ENCODE measurements at places on chromosomes 4 and X. TPM values are rescaled to one million over a fixed set of nuclear protein-coding genes. Genes with fewer than 3 reads are reported as not detected.
A peak's percentile ranks its signal among the peaks of the same experiment; 100 is the strongest.

GRCh38 chr4:47914926-47915237, 499 bp upstream of the NFXL1 start:
- H3K27ac ChIP-seq: peak overlapping the region; percentile 80
- no peaks in the 10 kb centered on the region for H3K27me3 ChIP-seq
- DNase-seq: no peak
- H3K36me3 ChIP-seq: no peaks in the 10 kb centered on the region
- H3K4me1 ChIP-seq: peaks cover 6% of the 10 kb centered on the region
- peak overlapping the region; percentile 76 for H3K4me3 ChIP-seq

DNA sequence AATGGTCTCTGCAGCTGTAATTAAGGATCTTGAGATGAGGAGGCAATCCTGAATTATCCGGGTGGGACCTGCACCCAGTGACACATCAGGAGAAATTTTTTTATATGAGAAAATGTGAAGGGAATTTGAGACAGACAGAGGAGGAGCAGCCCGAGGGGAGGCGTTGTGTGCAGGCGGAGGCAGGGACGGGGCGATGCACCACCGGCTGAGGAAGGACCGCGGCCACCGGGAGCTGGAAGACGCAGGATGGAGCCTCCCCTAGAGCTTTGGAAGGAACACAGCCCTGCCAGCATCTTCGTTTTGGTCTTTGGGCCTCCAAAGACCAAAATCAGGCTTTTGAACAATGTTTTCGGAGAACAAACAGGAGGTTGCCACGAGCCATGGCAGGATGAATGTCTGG, 85.0 kb upstream of the ADRA2C start:
- H3K4me1 ChIP-seq: no peaks in the 10 kb centered on the region
- H3K27me3 ChIP-seq: no peaks in the 10 kb centered on the region
- no peak for DNase-seq
- no peak overlapping the region for H3K4me3 ChIP-seq
- H3K36me3 ChIP-seq: no peaks in the 10 kb centered on the region
- no peak overlapping the region for H3K27ac ChIP-seq

GRCh38 chr4:48112017-48112667, 21.9 kb downstream of the TXK start:
- H3K36me3 ChIP-seq: no peaks in the 10 kb centered on the region
- H3K27ac ChIP-seq: no peak overlapping the region
- no peak overlapping the region for H3K4me3 ChIP-seq
- H3K4me1 ChIP-seq: no peaks in the 10 kb centered on the region
- no peaks in the 10 kb centered on the region for H3K27me3 ChIP-seq

DNA sequence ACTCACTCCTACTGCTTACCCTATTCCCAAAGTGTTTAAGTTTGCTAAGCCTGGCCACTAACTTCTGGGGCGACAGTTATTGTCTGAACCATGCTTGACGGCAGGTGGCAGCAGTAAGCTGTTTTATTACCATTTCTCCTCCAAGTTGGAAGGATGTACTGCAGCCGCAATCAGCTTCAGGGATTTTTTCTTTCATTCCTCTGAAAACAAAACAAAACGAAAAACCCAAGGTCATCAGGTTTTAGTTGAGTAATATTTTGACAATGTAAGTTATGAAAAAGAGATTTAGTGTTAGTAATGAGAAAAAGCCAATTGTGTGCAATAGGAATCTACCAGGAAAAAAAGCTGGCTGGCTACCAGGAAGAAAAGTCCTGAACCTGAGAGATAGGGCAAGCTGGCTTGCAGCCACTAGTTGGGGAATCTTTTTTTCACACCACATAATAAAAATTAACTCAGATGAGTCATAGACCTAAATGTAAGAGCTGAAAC, 13.2 kb upstream of the RAB9B start:
- DNase-seq: peak; percentile 83
- H3K4me3 ChIP-seq: no peak overlapping the region
- no peaks in the 10 kb centered on the region for H3K4me1 ChIP-seq
- H3K27me3 ChIP-seq: peaks cover 1% of the 10 kb centered on the region
- no peaks in the 10 kb centered on the region for H3K36me3 ChIP-seq

DNA sequence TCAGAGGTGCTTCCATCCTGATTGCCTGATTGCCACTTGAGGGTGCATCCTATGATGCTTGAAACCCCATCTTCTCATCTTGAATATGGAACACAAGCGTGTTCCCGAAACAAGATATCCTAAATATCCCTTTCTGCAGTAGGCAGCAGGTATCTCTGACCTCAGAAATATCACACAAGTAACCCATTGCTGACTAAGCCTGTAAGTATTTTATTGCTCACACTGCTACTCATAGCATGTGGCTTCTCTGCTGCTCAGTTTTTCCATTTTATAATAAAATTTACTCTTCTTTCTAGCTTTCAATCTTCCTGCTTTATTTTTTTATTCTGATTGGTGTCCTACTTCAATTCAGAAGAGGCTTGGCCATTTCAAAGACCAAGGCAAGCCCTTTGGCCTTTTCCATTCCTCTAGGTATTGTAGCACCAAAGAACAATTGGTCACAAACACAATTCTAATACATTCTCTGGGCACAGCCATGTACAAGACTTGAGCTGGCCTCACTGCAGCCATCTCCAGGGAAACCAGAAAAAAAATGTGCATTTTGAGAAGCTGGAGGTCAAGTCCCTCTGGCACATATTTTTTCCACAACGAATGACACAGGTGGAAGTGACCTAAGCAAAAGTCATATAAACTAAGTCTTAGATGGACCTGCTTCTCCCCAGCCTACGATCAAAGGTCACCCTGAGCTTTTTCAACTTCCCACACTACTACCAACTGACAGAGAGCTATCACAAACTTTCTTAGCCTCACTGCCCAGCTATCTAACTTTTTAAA, 107.0 kb downstream of the OR13H1 start:
- DNase-seq: no peak
- H3K27ac ChIP-seq: no peak overlapping the region
- H3K27me3 ChIP-seq: peaks cover 38% of the 10 kb centered on the region

GRCh38 chr4:102722740-102723139, 38.0 kb downstream of the MANBA start:
- H3K4me1 ChIP-seq: peaks cover 12% of the 10 kb centered on the region
- no peak for DNase-seq
- no peaks in the 10 kb centered on the region for H3K27me3 ChIP-seq
- H3K27ac ChIP-seq: no peak overlapping the region
- H3K4me3 ChIP-seq: no peak overlapping the region

DNA sequence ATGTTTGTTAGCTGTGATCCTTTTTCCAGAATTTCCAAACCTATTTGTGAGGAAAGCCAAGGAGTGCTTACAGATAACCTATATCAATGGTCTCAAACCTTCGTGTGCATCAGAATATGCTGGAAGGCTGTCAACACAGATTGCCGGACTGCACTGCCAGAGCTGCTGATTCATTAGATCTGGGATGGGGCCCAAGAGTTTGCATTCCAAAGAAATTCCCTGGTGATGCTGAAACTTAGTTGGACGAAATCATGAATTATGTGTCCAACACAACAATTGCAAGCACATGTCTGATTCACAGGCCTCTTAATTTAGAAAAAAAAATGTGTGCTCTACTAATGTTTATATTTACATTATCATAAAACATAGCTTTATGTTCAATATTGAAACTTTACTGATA, 544.0 kb upstream of the AMOT start:
- H3K27ac ChIP-seq: no peak overlapping the region
- no peaks in the 10 kb centered on the region for H3K36me3 ChIP-seq
- H3K4me3 ChIP-seq: no peak overlapping the region
- DNase-seq: peak; percentile 43
- no peaks in the 10 kb centered on the region for H3K4me1 ChIP-seq
- no peaks in the 10 kb centered on the region for H3K27me3 ChIP-seq

- H3K27me3 ChIP-seq: no peaks in the 10 kb centered on the region
- no peaks in the 10 kb centered on the region for H3K4me1 ChIP-seq
- H3K4me3 ChIP-seq: no peak overlapping the region
- no peak overlapping the region for H3K27ac ChIP-seq
Measured at GRCh38 chrX:122666601-122667000, 517.5 kb upstream of the GRIA3 start.

DNA sequence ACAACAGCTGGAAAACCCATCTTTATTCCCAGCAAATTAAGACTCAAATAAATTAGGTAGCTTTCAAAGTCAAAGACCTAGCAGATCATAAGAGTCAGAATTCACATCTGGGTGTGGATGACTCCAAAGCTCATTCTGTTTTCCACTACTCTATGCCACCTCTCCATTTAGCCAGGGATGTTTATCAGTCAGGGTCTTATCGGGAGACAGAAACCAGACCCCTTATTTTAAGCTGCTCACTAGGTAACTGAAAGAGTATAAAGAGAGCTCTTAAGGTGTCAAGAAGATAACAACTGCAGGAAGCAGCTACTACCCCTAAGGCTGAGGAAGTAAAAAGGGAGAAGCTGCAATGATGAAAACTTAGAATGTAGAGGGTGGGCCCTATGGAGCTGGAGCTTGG, 333.7 kb upstream of the KLF3 start:
- H3K27me3 ChIP-seq: no peaks in the 10 kb centered on the region
- H3K4me1 ChIP-seq: peaks cover 27% of the 10 kb centered on the region
- no peak for DNase-seq
- H3K36me3 ChIP-seq: no peaks in the 10 kb centered on the region
- no peak overlapping the region for H3K27ac ChIP-seq

GRCh38 chr4:71468116-71468710, 129.4 kb downstream of the SLC4A4 start:
- no peak overlapping the region for H3K27ac ChIP-seq
- no peaks in the 10 kb centered on the region for H3K36me3 ChIP-seq
- H3K4me1 ChIP-seq: no peaks in the 10 kb centered on the region
- no peaks in the 10 kb centered on the region for H3K27me3 ChIP-seq

GRCh38 chr4:93414041-93414550, 414.5 kb upstream of the ATOH1 start:
- H3K36me3 ChIP-seq: no peaks in the 10 kb centered on the region
- no peaks in the 10 kb centered on the region for H3K27me3 ChIP-seq
- H3K4me1 ChIP-seq: no peaks in the 10 kb centered on the region
- H3K27ac ChIP-seq: no peak overlapping the region
- no peak overlapping the region for H3K4me3 ChIP-seq

DNA sequence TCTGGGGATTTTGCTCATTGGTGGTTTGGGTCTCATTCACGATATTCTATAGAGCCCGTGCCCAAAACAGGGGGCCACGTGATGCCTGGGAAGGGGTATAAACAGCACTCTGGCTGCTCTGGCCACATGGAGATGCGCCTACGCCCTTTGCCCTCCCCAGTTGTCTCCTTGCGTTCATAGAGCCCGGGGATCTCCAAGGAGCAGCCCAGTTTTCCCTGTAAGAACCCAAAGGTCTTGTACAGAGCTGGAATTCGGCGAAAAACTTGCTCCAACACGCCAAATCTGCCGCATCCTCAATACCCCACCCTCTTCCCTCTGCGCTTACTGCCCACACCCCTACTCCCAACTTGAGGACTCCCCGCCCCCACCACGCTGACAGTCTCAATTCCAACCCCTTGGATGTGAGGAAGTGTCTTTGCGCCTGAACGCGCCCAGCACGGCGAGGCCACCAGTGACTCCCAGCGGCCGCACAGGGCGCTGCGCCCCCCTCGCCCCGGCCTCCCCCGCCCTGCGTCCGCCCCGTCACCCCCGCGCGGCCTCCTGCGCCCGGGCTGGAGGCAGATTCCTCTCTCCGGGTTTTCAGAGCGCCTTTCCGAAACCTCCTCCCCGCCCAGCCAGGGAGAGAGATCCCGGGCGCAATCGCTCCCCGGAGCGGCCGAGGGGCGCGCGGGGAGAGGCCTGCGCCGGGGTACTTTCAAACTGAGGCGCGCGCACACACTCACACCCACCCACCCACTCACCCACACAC, at the start of gene NHS:
Gene NHS, plus strand, starts transcription at position 582 of the 748 bp plus-strand sequence. CDS start 558 bp downstream, outside the sequence.
- peak within 1 kb of the TSS; percentile 68 for H3K4me3 ChIP-seq
- peak; percentile 69 for DNase-seq
- H3K27ac ChIP-seq: peak within 1 kb of the TSS; percentile 78

DNA sequence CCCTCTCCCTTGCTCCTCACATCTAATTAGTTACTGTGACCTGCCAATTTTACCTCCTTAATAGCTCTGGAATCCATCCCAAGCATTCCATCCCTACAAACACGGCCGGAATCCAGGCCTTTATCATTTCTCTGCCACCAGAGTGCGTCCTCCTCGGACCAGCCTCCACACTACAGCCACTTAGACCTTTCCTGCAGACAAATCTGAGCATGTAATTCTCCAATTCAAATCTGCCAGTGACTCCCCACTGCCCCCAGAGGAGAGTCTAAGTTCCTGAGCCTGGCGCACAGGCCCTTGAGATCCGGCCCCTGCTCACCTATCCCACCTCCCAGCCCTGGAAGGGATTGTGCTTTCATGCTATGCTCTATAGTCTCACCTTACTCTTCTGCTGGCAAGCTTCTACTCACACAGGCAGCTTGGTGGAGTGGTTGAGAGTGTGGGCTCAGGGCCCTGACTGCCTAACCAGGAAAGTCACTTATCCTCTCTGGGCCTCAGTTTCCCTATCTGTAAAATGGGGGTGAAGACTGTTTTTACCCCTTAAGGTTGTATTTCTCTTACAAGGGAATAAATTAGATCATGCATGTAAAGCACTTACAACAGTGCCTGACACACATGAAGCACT, 31.2 kb downstream of the PJA1 start:
- no peak overlapping the region for H3K4me3 ChIP-seq
- H3K36me3 ChIP-seq: no peaks in the 10 kb centered on the region
- no peaks in the 10 kb centered on the region for H3K4me1 ChIP-seq
- no peak overlapping the region for H3K27ac ChIP-seq

- no peak overlapping the region for H3K27ac ChIP-seq
- DNase-seq: peak; percentile 73
- H3K4me3 ChIP-seq: no peak overlapping the region
- no peaks in the 10 kb centered on the region for H3K4me1 ChIP-seq
Measured at GRCh38 chr4:42519803-42520417, 122.6 kb downstream of the SHISA3 start.

- no peaks in the 10 kb centered on the region for H3K4me1 ChIP-seq
- H3K4me3 ChIP-seq: no peak overlapping the region
- no peak for DNase-seq
- no peak overlapping the region for H3K27ac ChIP-seq
- H3K36me3 ChIP-seq: no peaks in the 10 kb centered on the region
- H3K27me3 ChIP-seq: no peaks in the 10 kb centered on the region
Measured at GRCh38 chr4:100799761-100800539, 282.1 kb upstream of the EMCN start.

The CRMP1 gene
- 4.8 TPM for polyA plus RNA-seq

The F8A2 gene
- polyA plus RNA-seq: not detected

The VGLL1 gene
- polyA plus RNA-seq: not detected

The CPE gene
- polyA plus RNA-seq: 40.2 TPM

The PABPC1L2A gene
- 1.1 TPM for polyA plus RNA-seq

The SFRP2 gene
- polyA plus RNA-seq: 2.0 TPM

The USP17L22 gene
- polyA plus RNA-seq: not detected

The CTAG2 gene
- polyA plus RNA-seq: not detected

The PORCN gene
- 60.1 TPM for polyA plus RNA-seq

All from adrenal gland (tissue), 19 donors.